ENCODE measurements at places on chromosomes 3 and 15.

- no peak for DNase-seq
Observed at GRCh38 chr15:40441565-40442531, 1.1 kb downstream of the BAHD1 start.

DNA sequence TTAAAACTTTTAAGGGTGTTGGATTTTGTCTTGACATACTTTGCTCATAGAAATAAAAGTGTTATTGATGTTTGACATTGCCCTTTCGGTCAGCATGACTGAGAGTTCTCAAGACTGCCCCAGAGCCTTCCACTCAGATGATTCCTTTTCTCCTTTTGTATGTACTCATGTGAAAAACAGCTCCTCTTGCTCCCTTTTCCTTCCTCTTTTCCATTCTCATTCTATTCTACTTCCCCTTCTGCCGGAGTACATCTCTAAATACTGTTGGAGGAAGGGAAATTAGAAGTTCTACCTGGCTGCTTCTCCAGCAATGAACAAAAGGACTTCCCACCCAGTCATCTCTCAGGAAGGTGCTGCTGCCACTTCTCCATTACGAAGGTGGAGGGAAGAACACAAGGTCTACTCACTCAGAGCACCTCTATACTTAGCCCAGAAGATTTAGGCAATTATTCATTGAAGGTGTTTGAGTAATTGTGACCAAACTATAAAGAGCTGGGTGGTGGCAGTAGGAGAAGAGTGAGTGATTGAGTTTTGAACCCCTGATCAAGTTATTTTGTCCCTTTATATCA is 163.8 kb upstream of the MBNL1 start:
- no peak for DNase-seq

- no peak for DNase-seq
Observed at GRCh38 chr3:141346418-141346817, 21.9 kb upstream of the ZBTB38 start.

- no peak for DNase-seq
Observed at GRCh38 chr15:69031013-69032001, 16.8 kb downstream of the NOX5 start.

DNA sequence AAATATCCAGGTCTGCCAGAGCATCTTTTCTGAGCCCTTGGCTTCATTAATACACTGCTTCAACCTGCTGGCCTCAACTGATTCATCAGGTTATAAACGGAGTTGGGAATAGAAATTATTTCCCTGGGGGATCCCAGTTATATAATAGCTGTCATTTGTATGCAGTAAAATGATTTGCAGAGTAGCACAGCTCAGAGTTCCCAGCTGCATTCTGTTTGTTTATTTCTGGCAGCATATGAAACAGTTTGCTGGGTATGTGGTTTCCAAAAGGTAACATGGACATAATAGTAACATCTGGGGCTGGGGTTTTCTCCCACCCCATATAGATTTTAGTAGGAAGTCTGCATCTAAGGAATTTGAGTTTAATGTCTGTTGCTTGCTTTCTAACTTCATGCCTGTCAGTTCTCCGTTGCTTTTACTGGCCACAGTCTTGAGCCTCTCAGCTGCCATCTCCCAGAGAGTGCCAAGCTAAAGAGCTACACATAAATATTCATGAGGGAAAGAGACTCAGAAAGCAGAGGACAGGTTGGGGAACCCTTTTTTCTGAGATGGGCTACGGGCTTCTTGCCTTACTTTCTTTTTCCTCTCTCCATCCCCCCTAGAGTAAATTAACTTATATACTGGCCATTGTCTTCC is 124.6 kb downstream of the TMEM108 start:
- DNase-seq = no peak

All from fibroblast of skin of left quadriceps (primary cell).